ENCODE measurements at places on chromosomes 5 and 9.

DNA sequence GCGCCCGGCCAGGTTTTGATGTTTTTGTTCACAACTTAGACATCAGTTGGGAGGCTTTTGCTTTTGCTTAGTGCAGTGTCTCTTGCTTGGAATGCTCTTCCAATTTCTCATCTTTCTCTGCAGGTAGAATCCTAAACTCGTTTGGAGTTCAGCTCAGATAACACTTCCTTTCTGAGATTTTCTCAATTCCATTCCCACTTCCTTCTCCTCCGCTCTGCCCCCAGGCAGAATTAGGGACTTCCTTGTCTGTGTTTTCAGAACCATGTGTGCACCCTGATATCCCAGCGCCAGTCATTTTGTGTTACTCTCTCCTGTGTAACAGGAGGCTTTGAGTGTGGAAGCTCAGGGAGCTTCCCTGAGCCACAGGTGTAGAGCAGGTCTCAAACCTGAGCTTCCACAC, 171.0 kb downstream of the INSYN2B start:
- DNase-seq: no peak

GRCh38 chr5:33043343-33043997, 332.3 kb downstream of the NPR3 start:
- no peak for DNase-seq

DNA sequence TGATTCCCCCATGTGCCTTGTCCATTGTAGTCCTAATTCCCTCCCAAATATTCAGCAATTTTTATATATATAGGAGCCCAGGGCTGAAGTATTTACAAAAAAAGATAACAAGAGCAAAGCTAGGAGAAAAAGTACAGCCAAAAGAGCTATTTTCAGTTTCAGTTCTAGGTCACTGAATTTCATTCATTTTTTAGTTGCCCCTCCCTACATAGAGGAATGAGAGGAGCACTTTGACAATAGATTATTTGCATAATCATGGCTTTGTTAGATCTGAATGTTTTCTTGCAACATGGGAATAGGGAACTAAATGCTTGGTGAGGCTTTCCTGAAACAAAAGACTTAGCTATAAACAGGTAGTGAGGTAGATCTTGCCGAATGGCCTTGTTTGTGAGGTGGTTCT, 15.3 kb upstream of the F2RL2 start:
- DNase-seq: no peak

DNA sequence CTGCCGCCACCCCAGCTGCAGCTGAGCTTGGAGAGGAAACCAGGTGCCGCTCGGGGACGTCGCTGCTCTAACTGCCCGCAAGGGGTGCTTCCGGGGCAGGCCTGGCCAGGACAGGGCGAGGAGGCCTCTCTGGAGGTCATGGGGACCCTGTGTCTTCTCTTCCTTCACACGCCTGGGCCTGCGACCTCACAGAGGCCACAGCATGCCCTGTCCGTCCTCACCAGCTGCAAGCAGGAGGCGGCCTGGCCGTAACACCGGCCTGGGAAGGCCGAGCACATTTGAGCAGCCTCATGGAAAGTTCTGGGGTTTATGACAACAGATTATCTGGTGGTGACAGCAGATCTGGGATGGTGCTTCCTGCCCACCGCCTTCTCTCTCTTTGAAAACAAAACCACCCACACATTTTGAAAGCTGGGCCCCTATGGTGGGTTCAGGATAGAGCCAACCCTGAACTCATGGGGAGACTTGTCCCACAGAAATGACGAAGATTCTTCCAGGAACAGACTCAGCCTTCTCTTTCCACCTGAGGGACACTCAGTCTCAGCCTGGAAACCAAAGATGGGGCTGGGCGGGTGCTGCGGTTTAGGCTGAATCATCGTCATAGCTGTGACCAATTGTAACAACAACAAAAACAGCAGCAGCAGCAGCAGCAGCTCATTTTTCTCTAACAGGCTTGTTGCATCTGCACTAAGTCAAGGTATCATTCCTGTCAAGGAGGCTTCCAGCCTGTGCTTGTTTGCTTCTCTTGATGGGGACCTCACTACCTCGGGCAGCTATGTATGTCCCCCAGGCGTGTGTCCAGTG, 99.6 kb upstream of the RAPGEF1 start:
- no peak for DNase-seq

DNA sequence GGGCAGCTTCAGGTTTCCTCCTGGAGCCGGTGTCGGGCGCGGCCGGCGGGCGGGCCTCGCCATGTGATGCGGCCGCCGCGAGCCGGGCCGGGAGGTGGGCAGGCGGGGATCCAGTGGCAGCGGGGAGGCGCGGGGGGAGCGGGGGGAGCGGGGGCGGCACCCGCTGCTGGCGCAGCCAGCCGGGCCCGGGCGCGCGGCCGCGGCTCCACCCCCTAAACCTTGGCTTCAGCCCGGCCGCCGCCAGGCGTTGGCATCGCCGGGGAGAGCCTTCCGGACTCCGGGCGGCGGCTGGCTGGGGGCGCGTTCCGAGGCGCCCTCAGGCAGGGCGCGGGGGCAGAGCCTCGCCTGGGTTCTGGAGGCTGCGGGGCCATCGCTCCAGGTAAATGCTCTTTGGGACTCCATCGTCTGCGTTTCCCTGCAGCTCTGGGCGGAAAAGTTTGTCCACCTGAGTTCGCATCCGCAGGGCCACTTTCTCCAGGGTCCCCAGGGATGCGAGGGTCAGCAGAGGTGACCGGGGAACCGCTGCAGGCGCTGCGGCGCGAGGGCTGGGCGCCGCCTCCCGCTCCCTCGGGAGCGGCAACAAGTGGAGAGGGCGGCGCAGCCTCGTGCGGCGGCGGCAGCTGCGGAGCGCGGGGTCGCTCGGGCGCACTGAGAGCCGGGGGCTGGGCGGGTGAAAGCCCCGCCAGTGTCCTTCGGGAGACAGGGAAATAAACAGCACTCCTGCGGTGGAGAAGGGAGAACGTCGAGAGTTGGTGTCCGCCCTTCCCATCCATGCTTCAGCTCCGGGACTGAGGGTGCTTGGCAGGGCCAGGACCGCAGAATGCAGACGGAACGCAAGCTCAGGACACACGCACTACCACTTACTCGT, at the start of gene ARHGEF28:
Gene ARHGEF28, plus strand, starts transcription at position 253 of the 868 bp plus-strand sequence. CDS start 58,656 bp downstream, outside the sequence.
- no peak for DNase-seq
